Uterus (tissue), 4 donors: ENCODE measurements at places on chromosomes 16 and 17.

GRCh38 chr16:71542377-71542776 lies 16.2 kb downstream of the CHST4 start:
- no peak for DNase-seq

DNA sequence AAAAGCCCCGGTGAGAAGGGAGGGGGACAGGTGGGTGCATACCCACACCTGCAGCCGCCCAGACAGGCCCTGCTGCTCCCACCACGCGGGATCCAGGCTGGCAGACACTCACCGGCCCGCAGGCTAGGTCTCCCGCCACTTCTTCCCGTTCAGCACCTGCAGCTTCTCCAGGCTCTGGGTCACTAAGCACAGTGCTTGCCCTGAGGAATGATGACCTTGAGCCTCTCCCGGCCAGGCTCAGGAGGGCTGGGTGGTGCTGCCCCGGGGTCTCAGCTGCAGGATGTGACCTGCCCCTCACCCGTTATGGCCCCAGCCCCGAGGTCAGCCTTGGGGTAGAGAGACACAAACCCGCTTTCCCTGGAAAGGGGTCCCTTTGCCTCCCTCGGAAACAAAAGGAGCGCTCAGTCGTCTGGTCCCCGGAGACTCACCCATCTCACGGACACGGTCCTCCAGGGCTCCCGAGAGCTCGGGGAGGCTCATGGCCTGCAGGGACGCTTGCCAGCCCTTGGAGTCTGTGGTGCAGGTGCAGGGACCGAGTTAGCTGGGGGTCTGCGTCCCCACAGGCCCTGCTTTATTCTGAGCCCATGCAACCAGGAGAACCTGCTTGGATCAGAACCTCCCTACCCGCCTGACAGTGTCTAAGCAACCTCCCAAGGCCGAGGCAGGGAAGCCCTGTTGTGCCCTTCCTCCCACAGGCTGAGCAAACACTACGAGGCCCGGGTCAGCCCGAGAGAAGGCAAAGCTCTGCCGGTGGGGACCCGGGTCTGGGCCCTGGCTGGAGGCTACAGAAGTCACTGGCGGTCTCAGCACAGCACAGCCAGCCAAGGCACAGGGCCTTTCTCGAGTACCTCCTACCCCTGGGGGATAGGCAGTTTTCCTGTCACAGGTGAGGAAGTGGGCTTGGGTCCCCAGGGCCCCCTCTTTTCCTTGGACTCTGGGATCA lies 3.8 kb downstream of the NUDT16L1 start:
- peak; percentile 20 for DNase-seq

- DNase-seq: no peak
Observed at GRCh38 chr17:48586355-48587258, 3.4 kb downstream of the HOXB3 start.

DNA sequence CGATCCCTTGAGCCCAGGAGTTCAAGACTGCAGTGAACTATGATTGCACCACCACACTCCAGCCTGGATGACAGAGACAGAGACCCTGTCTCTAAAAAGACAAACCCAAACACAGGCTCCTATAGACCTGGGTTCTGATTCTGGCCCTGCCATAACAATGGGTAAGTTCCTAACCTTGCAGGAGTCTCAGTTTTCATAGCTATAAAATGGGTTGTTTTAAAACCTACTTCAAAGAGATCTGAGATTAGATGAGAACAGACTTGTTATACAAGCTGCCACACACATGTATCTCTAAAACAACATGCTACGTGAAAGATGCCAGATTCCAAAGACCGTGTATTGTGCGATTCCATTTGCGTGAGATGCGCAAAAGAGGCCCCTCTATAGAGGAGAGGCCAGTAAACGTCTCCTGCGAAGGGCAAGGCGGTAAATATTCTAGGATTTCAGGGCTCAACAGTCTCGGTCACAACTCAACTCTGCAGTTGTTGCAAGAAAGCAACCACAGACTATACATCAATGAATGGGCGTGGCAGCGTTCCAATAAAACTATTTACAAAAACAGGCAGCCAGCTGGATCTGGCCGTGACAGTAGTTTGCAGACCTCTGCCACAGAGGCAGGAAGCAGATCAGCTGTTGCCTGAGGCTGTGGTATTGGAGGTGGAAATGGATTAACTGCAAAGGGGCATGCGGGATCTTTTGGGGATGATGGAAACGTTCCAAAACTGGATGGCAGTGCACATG lies 5.9 kb downstream of the CORO7 start:
- no peak for DNase-seq

DNA sequence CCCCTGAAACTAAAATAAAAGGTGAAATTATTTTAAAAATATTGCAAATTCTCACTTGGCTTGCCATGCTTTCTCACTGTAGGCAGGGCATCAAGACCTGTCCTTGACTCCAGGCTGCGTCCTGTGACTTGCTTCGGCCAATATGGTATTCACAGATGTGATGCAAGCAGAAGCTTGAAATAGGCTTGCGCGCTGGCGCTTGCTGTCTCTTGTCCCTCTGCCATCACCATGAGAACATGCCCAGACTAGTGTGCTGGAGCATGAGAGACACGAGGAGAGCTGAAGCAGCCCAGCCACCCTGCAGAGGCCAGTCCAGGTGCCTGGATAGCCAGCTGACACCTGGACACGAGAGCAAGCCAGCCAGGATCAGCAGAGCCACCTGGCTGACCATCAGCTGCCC lies 21.8 kb upstream of the ZKSCAN2 start:
- no peak for DNase-seq

DNA sequence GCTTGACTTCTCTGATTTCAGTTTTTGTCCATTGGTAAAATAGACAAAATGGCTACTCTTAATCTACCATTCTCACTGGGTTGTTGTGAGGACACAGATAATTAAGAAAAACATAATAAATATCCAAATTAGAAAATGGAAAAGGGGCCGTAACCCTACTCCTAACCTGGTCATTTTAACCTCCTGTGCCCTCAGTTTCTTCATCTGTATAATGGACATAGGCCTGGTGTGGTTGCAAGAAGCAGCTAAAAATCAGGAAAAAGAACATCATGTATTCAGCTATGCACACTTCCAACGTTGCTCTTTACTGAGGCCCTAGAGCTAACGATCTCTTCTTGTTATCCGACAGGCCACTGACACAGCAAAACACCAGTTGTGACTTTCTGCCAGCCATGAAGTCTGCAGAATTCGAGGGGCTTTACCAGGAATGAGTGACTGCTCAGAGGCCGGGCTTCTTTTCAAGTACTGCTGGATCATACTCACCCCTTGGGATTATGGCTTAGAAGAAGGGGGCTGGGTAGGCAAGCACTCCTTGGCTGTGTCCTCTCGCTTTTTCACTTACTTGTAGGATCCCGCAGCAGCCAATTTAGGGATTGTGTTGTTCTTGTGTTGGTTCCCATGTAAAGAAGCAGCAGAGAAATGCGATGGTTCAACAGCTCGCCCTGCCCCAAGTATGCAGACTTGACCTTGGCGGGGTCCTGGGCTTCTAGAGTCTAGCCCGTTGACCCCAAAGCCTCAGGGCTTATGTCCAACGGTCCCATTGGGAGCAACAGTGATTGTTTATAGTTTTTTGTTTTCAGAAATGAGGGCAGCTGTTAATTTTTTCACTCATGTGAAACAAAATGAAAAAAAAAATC lies 20.9 kb downstream of the LDAF1 start:
- no peak for DNase-seq

GRCh38 chr17:17751489-17752088 lies 70.3 kb downstream of the RAI1 start:
- no peak for DNase-seq

GRCh38 chr17:35898283-35899070 lies 18.3 kb upstream of the CCL5 start:
- DNase-seq: no peak

DNA sequence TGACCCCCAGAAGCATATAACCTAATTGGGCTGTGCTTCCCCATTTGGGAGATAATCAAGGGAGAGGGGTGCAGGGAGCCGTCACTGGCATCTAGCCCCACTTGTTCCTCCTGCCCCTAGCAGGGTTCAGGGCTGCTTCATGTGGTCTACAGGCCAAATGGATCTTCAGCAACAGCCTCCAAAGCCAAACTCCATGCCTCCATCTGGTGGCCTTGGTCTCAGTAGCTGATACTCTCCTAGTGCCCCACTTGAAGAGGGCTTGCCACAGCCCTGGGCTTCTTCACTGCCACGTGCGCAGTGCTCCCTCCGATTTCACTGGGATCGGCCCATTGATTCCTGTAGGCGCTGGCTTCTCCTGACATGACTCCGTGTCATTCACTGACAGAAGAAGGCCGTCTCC lies 24.6 kb downstream of the LYRM9 start:
- DNase-seq: no peak

- no peak for DNase-seq
Observed at GRCh38 chr17:4487820-4488716, 10.6 kb upstream of the SPNS2 start.

DNA sequence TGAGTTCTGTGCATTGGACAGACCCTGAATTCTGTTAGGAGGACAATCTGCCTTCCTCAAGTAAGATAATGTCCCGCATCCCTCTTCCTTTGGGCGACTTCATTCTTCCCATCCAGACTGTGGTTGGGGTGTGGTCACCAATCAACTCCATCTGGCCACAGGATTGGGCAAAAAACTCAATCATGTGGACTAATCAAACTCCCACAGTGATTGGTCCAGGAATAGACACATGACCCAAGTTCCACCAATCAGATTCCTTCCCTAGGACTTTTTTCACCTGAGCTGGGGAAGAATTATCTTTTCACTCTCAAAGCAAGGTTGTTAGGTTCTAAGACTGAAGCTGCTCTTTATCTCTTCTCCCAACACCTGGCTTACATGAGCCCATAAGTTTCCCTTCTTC lies 13.2 kb upstream of the NKD1 start:
- no peak for DNase-seq

DNA sequence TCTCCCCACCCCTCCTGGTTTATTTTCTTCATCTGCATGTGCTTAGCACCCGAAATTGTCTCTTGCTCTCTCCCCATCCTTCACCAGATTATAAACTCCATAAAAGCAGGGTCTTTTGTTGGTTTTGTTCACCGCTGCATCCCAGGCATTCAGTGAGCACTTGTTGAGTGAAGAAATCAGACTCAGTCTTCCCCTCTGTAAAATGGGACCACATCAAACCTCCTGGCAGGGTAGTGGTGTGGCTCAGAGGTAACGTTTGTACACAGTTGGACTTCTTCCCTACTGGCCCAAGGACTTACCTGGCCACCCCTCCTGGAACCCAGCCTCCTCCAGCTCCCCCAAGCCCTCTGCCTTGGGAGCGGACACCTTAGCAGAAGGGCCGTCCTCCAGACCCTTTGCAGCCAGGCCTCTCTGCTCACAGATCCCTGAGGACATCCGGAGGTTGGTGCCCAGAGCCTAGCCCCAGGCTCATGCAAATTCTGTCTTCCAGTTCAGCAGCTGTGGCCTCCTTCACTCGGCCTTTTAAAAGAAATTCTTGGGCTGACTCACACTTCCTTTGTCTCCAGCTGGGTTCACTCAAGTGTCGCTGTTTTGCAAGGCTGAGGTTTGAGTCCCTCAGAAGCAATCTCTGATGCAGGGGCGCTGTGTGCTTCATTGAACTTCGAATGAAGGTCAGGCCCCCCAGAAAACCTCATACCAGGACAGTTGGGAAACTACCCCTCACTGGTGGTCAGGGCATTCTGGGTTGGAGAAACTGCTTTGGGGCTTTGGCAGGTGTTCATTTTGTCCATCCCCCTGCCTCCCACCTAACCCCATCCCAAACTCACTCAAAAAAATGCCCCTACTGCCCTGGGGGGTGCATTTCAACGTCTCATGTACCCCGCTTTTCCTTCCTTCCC lies 16.8 kb upstream of the RMI2 start:
- peak; percentile 91 for DNase-seq

DNA sequence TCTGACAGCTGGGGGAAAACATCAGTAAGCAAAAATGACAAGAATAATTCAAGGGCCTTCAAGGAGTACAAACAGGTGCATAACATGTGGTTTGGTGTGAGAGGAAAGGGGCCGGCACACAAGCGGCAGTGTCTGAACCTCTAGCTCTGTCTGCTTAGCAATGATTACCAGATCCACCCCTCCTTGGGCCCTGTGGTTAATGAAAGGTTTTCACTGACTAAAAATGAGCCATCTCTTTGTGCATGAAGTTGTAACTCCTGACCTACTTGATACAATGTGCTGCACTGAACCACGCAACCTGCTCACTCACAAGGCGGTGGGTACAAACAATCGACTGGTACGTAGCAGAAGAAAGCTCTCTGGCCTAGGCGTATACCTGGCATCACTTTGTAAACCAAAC lies 15.1 kb downstream of the FAM117A start:
- no peak for DNase-seq

DNA sequence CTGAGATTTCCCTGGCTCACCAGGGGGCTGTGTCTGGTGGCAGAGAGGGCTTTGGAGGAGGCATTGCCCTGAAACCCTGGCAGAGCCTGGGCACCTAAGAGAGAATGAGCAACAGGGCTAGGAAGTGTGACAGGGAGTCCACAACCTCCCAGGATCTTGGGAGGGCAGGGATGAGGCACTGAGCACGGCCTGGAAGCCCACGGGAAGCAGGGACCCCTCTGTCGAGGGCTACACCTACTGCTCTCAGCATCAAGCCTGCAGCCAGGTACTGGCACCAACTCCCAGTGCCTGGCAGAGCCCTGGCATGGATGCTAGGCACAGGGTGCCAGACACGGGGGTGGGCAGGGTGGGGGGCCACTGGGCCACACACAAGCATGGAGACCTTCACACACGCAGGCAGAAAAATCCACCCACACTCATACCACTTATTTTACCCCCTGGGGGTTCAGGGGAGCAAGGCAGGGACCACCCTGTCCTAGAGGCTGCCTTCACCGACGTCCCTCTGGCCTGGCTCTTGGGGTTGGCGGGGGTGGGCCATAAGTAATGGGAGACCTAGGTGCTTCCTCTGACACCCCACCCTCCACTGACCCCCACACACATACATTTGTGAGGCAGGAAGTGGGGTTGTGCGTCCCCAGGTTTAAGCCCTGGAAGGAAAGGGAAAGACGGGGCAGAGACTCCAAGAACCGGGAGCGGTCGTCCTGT lies 970 bp upstream of the HSD11B2 start:
- DNase-seq: no peak

DNA sequence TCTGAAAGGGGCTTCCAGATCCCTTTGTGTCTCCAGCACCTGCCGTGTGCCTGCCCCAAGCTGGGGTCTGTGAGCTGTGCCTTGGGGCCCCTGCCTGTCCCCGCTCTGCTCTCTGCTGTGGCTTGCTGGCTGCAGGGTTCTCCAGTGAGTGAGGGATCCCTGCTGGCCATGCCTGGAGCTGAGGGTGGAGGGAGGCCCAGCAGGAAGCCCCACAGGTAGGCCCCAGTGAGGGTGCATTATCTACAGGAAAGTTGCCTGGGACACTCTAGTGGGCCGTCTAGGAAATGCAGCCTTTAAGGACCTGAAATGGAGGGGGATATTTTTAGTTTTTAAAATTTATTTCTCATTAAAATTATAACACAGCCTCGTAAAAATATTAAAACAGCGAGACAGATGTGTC lies 50.9 kb downstream of the JPH3 start:
- DNase-seq: no peak
